ENCODE measurements at places on chromosomes 7 and 10.

GRCh38 chr10:52558090-52558489 lies 214.5 kb downstream of the MBL2 start:
- DNase-seq: no peak

- peak; percentile 11 for DNase-seq
Measured at GRCh38 chr10:74825371-74826141, 844 bp upstream of the KAT6B start.

DNA sequence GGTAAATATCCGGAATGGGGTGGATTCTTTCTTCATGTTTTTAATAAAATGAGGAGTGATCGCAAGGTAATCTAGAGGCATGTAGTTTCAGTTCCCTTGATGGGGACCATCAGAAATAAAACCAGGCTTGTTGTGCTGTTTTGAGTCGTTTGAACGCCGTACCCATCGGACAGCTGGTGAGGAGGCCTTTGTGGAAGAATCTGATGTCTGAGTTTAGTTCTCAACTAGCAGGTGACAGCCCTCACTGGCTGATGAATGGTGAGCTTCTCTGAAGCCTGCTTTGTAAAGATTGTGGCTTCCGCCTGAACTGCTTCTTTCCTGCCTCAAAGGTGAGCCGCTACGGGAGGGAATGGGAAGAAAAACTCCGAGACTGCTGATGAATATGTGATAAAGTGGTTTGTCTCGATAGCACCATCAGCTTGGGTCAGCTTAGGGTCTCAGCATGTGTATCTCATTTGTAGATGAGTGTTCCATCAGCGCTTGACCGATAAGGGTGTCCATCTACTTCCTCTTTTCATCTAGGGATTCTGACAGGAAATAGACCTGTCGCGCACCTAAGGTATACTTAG lies 977 bp downstream of the TMEM248 start:
- DNase-seq: peak; percentile 44

DNA sequence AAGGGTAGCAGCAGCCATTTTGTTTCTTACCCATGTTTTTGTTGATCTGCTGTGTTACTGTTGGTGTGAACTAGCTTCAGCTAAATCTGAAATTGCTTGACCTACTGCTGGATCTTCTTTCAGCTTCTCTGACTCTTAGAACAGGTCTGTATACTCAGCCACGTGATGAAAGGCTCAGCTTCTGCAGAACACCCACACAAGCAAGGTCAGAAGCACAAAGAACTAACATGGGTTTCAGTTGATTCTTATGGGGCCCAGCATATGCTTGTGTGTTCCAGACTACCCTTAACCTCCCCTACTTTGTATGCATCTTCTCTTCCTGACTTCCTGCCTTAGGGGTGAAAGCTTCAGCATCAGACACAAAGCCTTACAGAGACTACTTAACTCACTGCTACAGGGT lies 186.8 kb downstream of the HGF start:
- no peak for DNase-seq

GRCh38 chr7:116871061-116871700 lies 8.8 kb downstream of the CAPZA2 start:
- DNase-seq: no peak

DNA sequence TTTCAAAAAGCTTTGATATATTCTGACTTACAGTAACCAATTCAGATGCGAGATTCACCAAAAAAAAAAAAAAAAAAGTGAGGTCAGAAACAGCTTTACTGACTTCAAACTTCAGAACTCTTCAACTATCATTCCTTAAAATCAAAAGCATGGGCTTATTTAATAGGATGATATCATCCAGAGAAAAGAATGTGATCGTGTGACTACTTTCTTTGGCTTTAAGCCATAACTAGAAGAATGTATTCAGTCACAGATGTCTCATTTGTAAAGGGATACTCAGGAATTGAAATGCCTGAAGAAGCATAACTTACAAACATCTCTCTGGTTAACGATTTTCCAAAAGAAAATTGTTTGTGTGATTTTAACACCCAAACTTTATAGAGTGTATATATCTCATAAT lies 11.5 kb downstream of the TPK1 start:
- no peak for DNase-seq

GRCh38 chr7:155594163-155594732 lies 47.9 kb upstream of the CNPY1 start:
- no peak for DNase-seq

DNA sequence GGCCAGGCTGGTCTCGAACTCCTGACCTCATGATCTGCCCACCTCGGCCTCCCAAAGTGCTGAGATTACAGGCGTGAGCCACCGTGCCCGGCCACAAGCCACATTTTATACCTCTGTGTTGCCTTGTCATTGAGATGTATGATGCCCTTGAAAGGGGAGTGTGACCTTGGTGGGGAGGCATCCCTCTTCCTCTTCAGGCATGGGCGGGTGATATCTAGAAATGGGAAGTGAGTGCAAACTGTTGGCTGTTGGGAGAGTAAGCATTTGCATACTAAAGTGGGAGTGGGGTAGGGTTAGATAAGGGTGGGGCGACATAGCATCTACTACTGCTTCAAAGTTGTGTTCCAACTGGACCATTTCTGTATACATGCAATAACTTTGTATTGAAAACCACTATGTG lies 20.1 kb downstream of the RP9 start:
- DNase-seq: no peak

GRCh38 chr7:64640504-64640903 lies 25.4 kb upstream of the ZNF107 start:
- DNase-seq: no peak

- DNase-seq: peak; percentile 44
Measured at GRCh38 chr7:151539088-151539671, 19.5 kb upstream of the RHEB start.

DNA sequence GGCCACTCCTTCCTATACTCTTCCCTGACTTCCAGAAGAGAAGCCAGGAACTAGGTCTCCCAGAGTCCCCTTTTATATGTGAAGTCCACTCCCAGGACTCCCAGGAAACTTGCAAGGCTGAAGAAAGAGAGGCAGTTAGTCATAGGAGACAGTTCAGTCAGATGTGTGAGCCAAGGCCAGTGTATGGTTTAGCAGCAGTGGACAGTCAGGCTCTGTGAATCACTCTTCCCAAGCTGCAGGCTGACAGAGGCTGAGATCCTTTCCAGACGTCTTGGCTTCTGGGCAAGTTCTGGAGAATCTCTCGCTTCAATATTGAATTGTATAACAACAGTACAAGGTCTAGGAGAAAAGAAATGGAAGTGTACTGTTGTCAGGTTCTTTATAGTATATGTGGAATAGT lies 26.9 kb downstream of the BLVRA start:
- no peak for DNase-seq

DNA sequence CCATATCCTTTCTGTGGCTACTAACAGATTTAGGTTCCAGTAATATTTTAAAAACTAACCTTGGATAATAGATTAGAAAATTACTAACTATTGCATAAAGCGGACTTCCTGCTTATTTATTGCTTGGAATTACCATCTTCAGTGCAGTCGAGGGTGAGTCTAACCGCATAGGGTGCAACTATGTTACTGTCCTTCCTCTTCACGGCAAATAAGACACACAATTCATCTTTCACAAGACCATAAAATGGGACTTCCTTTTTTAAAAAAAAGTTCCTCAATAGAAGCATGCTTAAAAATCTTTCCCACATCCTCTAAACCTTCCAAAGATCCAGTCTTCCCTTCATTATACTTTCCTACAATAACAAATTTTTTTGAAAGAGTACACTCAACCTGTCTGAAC lies 2.1 kb downstream of the SLC25A40 start:
- no peak for DNase-seq

DNA sequence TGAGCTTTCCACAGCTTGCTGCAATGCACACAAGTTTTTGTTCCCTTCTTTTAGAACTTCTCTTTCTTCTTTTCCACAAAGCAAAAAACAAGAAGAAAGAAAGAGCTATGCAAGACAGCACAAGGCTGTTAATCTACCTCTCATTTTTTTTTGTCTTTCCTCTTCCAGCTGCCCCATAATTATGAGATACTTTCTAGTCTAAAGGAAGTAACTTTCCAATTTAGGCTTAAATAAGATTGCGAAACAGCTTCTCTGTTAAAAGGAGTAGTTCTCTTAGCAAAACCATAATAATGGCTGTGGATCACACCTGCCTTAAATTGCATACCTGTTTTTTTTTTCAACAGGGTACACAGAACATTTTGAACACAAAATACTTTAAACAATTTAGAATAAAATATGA lies 56.0 kb downstream of the NDUFB2 start:
- DNase-seq: no peak

DNA sequence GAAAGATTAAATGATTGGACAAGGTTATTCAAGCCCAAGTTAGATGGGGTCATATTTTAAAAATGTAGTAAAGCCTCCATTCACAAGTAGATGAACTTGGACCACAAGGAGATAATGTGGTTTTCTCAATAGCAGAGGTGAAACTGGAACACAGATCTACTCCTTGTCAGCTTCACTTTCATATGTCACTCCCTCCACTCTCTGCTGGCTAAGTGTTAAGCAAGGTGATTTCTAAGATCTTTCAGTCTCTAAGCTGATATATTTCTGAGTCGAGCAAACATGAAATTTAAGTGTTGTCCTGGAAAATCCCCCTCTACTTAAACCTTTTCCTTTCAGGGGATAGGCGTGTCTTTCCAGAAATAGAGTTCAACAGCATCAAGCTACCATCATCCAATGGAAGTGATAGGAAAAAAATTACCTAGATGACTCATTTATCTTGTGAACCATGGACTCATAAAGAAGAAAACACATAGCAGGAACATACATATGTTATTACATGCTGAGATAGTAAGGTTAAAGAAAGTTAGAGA lies 275.0 kb downstream of the PTEN start:
- peak; percentile 12 for DNase-seq

DNA sequence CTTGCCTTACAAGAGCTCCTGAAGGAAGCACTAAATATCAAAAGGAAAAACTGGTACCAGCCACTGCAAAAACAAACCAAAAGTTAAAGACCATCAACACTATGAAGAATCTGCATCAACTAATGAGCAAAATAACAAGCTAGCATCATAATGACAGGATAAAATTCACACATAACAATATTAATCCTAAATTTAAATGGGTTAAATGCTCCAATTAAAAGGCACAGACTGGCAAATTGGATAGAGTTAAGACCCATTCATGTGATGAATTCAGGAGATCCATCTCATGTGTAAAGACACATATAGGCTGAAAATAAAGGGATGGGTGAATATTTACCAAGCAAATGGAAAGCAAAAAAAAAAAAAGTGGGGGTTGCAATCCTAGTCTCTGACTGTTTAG lies 29.6 kb downstream of the COG5 start:
- DNase-seq: no peak

- no peak for DNase-seq
Measured at GRCh38 chr10:114151892-114152291, 22.1 kb downstream of the CCDC186 start.

- DNase-seq: no peak
Measured at GRCh38 chr7:98713165-98713810, 96.2 kb downstream of the NPTX2 start.

- DNase-seq: no peak
Measured at GRCh38 chr7:34136698-34137097, 231.4 kb downstream of the BMPER start.

Data from SW480 (cell line).